T-helper 17 cell (primary cell): ENCODE measurements at places on chromosomes 5 and 9.

GRCh38 chr9:111108946-111109345 is 70.7 kb upstream of the LPAR1 start:
- DNase-seq, result no peak

GRCh38 chr5:40622463-40623252 is 57.1 kb upstream of the PTGER4 start:
- no peak for DNase-seq

GRCh38 chr9:98894761-98895160 is 48.9 kb upstream of the COL15A1 start:
- no peak for DNase-seq

GRCh38 chr5:172878585-172878932 is 44.5 kb downstream of the ERGIC1 start:
- DNase-seq, result no peak

- DNase-seq, result no peak
Observed at GRCh38 chr5:30103452-30104202, 1089.9 kb upstream of the CDH6 start.

DNA sequence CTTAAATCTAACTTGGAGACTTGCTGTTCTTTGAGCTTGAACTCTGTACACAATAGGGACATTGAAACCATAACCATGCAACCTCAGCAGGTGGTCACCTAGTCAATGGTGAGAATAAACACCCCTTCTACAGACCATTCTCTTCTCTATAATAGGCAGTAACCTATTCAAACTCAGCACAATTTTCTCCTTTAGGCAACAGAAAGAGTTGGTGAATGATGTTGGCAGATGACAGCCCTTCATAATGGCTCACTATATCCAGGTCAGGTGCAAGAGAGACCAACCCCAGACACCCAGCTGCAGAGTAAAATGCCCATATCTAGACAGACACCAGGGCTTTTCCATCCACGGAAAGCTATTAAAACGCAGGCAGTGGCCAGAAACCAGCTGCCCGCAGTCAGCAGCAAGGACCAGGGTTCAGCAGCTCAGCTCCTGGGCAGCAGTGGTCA is 106.7 kb downstream of the SERINC5 start:
- DNase-seq, result no peak
